ENCODE measurements at places on chromosomes 6 and 20. TPM values are rescaled to one million over a fixed set of nuclear protein-coding genes. Genes with fewer than 3 reads are reported as not detected.

GRCh38 chr6:132289756-132290155 is 111.5 kb downstream of the MOXD1 start:
- no peak for DNase-seq

DNA sequence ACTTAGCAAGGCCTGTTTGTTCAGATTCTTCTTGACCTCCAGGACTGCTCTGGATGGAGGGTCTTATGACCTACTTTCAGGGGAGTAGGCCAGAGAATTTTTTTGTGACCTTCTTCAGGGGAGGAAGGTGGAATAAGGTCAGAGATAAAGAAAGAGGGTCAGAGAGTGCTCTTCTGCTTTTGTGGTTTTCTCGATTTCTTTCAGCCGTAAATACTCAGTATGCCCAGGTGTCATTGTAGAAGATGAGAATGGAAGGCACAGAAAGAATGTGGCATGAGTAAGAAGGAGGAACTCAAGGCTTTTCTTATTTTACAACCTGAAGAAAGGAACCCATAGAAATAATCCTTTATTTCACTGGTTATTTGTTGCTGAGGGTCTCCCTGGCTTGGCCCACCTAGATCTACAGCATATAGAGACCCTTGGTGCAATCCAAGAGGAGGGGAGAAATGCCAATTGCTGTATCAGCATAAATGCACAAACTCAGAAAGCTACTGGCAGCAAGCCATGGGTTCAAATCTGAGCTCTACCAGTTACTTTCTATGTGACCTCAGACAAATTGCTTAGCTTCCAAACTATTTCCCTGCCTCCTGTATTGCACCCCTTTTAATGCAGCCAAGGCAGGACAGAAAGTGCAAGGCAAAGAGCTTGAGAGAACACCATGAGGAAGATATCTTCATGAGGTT is 68.0 kb downstream of the OLIG3 start:
- no peak for DNase-seq

DNA sequence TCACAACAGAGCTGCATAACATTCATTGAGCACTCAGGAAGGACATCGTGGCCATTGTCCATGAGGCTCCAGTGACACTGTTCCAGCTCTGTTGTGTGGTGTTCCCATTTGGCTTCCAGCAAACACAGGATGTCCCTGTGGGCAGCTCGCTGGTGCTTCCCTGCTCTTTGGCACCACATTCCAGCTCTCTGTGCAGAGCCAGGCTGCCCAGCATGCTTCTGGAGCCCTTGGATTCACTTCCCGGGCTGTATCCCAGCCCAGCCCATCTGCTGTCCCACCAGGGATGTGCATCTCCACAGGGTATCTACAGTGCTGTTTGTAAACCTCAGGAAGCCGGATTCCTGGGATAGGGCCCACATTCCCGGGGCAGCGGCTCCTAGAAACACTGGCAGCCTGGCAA is 57.2 kb downstream of the CTCFL start:
- DNase-seq: no peak

GRCh38 chr20:16209357-16209756 is 363.9 kb downstream of the KIF16B start:
- DNase-seq: no peak

TREM1 gene
- 0.35 TPM for total RNA-seq

DNA sequence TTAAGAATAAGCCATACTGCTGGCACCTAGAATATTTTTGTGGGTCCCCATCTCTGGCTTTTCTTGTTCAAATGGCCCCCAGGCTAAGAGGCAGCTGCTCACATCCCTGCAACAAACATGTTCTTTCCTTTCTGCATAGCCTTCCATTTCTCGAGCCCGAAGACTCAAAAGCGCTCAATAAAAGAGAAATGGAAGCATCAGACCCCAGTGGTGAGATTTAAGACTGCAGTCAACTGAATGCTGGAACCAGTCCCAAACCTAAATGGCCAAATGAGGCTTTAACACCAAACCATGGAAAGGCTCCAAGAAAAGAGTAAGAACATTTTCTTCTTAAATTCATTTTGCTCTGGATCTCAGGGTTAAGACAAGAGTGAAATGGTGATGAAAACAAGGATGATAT is 122.1 kb upstream of the TRAF3IP2 start:
- no peak for DNase-seq

GRCh38 chr20:64112691-64113443 is 5.5 kb upstream of the NPBWR2 start:
- DNase-seq: no peak

FAM83C gene
- not detected for total RNA-seq

DNA sequence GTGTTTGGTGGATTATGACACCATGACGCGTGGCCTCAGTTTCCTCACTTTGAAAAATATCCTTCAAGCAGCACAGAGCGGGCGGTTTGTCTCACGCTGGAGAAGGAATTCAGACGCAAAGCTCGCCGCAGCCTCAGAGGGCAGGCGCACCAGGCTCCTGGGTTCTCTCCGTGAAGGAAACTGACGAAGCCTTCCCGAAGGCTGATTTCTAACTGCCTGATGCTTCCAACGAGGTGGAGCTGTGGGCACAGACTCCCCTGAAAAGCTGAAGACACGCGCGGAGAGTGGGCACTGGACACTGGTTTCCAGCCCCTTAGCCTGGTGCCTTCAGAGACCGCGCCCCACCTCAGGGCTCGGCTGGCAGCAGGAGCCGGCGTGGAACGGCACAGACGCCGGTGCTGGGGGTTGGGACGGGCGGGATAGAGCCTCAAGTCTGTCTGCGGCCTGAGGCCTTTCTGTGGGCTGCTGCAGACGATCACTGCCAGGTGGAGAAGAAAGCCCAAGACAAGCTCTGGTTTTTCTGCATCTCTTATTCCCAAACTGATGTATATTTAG is 56.1 kb downstream of the DACT2 start:
- no peak for DNase-seq

DNA sequence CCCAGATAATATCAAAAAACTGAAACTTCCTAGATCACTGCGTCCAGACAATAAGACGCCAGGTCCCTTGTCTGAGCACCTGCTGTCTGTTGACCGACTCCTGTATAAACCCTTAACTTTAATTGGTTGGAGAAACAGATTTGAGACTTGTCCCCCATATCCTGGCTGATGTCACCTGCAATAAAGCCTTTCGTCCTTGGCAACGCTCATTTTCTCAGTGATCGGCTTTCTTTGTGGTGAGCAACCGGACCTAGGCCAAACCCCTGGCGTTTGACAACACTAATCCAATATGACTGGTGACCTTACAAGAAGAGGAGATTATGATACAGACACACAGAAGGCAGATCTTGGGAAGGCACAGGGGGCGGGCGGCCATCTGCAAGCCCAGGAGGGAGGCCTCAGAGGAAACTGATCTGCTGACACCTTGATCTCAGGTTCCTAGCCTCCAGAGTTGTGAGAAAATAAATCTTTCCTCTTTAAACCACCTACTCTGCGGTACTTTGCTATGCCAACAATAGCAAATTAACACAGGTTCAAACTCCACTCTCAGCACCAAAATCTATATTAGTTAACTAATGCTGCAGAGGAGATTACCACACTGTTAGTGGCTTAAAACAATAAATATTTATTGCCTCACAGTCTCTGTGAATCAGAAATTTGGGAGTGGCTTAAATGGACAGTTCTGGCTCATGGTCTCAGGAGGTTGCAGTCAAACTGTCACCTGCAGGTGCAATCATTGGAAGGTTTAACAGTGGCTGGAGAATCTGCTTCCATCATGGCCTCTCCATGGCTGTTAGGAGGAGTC is 178.7 kb downstream of the OTOR start:
- no peak for DNase-seq
